HEK293T (cell line): ENCODE measurements at places on chromosomes 11 and 22.

GRCh38 chr11:118095967-118096367, 9.2 kb upstream of the SMIM35 start:
- DNase-seq: no peak

DNA sequence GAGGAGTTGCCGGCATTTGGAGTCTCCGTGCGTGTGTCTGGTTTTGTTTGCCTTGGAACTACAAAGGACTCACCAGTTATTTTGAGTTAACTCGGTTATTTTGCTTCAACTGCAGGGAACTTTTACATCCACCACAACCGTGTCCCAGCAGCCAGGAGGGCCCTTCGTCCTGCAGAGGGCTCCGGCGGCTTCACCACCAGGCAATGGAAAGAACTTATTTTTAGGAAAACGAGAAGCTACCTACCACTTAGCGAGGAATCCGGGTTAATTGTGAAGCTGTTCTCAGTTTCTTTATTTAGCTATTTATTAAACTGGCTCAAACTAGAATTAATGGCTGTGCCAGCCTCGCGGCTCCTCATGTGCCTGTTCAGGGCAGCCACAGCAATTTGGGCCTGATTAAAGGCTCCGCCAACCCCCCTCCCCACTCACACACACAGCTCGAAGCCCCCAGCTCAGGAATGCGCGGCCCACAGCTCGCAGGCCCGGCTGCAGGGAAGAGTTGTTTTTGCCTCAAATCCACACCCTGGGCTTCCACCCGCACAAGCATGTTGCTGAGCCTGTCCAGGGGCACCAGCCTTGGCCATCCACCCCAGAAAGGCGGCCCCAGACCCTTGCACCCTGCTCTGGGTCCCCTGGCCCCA, 55.9 kb upstream of the FGF3 start:
- no peak for DNase-seq

- peak; percentile 37 for DNase-seq
These were observed 35.4 kb downstream of the MCHR1 start for GRCh38 chr22:40714499-40715337.

DNA sequence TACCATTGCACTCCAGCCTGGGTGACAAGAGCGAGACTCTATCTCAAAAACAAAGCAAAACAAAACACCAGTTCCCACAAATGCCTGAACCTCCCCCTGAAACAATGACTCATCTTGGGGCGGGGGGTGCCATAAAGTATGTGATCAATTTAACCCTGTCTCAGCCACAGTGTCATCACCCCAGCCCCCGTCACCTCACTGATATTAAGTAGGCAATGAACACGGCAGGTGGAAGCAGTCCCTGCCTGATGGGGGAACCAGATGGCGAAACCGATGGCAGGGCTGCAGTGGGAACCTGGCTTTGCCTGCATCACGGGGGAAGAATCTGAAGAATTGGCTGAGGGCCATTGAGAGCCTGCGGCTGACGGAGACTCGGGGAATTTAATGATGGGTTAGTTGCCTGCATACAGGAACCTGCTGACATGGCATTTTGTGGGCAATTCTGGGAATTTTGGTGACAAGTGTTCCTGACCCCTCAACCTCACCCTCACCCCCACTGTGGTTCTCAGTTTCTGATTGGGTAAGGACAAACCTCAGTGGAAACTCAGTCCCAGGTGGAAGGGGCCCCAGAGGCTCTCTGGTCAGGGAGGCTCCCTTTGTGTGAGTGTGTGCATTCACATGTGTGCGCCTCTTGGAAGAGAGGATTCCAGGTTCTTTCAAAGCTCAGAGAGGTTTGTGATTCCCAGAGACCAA, 39.1 kb upstream of the SHISAL1 start:
- no peak for DNase-seq

GRCh38 chr22:34645375-34645774, 420.6 kb upstream of the ISX start:
- DNase-seq: no peak

DNA sequence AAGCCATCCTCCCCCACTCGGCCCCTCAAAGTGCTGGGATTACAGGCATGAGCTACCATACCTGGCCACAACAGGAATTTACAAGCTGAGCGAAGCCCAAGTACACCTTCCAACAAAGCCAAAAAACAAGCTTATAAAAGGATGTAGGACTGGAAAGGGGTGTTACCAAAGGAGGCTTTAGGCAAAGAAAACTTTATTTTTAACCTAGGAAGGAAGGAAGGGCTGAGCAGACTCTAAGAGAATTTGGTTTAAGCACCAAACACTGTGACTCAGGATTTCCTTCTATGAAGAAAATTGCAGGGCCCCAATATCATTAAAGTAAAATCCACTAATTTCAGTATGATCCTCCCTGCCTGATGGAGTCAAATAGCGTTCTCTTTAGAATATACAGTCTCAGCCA, 12.1 kb downstream of the DENND5A start:
- DNase-seq: no peak

DNA sequence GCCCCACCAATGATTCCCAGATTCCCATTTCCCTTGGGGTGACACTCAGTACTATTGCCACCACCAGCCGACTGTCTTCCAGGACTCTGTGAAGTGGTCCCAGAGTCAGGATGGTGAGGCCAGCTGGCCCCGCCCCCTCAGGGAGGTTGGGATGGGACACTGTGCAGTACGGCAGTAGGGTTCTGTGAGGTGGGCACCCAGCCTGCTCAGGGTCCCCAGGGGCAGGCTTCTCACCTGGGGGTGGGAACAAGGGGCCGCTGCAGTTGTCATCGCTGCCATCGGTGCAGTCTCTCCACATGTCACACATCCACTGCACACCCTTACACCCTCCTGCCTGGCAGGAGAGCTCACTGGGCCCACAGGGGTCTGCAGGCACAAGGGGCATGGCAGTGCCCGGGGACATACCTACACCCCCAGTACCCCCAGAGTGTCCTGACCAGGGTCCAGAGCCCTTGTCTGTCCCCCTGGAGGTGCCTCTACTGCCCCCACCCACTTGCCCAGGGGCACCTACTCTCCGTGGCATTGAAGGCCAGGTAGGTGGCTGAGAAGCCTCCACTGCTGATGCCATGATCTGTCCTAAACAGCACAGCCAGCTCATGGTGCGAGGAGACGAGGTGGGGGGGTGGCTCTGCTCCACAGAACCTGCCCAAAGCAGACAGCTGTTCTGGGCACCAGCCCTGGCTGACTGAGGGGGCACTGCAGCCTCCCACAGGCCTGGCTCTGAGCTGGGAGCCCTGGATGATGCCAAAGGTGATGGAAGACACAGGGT, 1.9 kb upstream of the C1QTNF5 start:
- DNase-seq: no peak

DNA sequence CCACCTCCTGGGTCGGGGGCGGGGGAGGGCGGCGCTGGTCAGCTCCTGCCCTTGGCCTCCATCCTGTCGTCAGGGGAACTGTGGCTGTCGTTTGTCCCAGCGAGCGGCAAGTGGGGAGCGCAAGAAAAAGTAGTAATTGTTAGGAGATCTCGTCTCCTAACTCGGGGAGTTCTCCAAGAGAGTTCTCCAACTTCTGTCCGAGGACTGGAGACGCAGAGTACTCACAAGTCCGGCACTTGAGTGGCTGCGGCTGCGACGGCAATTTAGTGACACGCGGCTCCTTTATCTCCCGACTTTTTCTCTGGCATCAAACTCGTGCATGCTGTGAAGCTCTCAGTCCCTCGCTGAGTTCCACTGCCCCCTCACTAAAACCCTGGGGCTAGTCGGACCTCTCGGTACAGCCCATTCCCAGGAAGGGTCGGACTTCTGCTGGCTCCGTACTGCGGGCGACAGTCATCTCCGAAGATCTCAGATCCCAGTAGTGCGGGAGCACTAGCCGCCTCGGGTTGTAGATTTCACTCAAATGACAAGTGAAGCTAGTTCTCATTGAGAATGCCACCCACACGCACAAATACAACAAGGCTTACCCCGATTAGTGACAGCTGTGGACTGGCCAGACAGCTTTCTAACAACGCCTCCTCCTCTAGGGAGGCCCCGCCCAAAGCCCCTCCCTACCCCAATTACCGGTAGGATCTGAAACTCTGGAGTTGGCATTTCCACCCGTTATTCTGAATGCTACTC, at the start of gene PGR:
Gene PGR (minus strand): TSS at position 611 of the 741 bp plus-strand sequence. CDS start 743 bp downstream, outside the sequence.
- DNase-seq: peak; percentile 16

DNA sequence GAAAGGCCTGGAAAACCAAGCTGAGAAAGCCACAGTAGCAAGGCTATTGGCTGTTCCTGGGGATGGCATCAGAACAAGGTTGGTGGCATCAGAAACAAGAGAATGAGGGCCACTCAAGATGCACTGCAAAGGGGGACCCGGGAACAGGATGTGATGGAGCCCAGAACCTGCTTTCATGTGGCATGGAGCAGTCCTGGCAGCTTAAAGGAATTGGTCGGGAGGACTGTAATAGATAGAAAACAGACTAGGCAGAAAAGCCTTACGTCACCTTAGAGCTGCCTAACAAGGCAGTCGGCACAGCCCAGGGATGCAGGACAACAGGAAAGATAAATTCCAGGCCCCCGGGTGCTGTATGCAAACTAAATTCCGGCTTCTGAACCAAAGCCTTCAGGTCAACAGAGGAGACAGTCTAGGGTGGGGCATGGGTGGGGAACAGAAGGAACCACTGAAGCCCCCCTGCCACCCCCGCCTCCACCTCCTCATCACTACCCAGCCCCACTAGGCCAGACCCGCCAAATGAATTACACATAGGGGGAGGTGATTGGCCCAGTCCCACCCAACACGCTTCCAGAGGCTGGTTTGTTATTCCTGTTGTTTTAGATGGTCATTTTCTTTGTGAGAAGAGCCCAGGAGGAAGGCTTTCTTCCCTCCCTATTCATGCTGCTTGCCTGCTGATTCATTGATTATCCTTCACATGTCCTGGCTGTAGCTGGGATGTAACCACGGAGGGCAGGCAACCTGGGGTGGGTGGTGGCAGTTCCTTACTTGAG, 25.7 kb upstream of the LRRC55 start:
- no peak for DNase-seq

GRCh38 chr11:91700854-91701253, 523.8 kb upstream of the FAT3 start:
- no peak for DNase-seq

DNA sequence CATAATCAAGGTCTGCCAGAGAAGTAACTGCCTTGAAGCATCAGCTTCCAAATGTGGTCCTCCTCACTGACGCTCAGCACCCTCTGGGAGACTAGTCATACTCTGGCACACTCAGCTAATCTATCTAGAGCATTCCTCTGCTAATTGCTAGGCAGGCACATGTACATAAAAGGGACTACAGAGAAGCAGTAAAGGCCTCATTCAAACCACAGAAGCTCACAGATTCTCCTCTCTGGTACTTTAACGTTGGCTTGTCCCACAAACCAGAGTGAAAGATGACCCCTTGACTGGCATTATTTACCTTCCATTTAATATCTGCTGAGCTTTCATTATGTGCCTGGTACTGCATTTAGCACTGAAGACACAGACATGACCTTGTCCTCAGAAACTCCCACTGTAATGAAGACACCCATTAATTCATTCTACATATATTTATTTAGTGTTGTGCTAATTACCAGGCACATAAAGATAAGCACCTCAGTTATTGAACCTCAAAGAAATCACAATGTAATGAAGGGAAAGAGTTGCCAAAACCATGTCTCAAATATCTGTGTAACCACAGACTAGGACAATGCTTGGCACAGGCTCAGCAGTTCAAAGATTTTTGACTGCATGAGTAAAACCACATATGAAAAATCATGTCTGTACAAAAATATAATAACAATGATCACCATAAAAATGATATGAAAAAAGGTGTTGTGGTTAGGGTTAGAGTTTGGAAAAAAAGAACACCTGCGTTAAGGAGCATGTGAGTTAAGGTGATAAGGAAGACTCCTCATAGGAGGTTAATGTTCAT, 550.4 kb downstream of the DLG2 start:
- no peak for DNase-seq

GRCh38 chr11:59801981-59802638, 8.5 kb downstream of the MRPL16 start:
- DNase-seq: no peak

DNA sequence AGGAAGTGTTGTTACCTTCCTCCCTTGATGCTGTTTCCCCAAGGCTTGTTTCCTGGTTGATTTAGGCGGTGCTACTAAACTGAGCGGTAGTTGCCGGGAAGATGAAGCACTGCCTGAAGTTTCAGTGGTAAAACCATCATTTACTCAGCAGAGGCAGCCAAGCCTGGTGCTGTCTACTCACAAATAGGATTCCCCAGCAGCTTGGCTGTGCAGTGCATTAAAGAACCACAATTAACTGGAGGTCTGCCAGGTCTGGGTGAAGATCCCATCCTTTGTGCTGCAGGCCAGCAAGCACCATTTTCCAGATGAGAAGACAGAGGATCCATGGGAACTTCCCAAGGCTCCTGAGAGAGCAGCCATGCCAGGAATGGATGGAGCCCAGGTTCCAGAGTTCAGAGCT, 231.9 kb upstream of the E2F8 start:
- no peak for DNase-seq
